ENCODE measurements at places on chromosomes 3 and 15. TPM values are rescaled to one million over a fixed set of nuclear protein-coding genes. Genes with fewer than 3 reads are reported as not detected.

DNA sequence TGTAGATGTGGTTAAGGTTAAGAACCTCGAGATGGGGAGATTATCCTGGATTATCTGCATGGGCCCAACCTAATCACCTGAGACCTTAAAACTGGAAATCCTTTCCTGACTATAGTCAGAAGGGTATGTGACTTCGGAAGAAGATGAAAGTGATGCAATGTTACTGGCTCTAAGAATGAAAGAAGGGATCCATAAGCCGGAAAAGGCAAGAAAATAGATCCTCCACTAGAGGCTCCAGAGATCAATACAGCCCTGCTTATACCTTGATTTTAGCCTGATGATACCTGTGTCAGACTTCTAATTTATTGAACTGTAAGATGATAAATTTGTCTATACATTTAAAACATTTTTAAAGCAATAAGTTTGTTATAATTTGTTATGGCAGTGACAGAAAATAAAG lies 21.5 kb upstream of the GASK1A start:
- H3K27me3 ChIP-seq: peaks cover 6% of the 10 kb centered on the region
- DNase-seq: no peak
- H3K4me3 ChIP-seq: no peak overlapping the region
- no peaks in the 10 kb centered on the region for H3K4me1 ChIP-seq
- no peak overlapping the region for H3K27ac ChIP-seq

DNA sequence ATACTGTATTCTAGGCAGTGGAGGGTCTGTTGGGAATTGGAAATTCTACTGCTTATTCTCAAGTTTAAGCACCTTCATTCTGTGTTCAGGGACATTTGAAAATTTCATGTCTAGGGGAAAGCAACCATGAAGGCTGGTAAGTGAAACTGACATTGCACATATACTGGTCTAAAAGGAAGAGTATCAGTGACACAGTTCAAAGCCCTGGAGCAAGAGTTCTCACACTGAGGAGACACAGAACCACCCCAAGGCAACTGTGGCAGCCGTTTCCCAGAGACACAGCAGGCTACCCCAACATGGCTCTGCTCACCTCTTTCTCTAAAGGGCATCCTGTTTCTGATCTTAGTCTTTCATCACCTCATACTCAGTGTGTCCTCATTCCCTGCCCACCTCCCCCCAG lies 67.5 kb downstream of the KCNMB2 start:
- H3K27ac ChIP-seq: no peak overlapping the region
- no peaks in the 10 kb centered on the region for H3K36me3 ChIP-seq
- no peak overlapping the region for H3K4me3 ChIP-seq
- H3K27me3 ChIP-seq: peaks cover 7% of the 10 kb centered on the region

DNA sequence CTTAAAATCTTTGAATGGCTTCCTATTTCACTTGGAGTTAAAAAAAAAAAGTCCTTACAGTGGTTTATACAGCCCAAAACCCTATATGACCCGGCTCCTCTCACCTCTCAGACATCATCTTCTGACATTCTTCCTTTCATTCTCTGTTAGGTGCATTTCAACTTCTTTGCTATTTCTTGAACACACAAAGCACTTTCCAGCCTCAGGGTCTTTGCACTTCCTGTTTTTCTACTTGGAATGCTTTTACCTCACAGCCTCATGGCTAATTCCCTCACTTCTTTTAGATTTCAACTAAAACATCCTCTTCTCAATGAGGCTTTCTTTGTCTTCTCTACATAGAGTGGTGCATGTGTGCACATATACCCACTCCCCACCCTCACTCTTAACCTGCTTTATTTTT lies 91.0 kb upstream of the MB21D2 start:
- H3K36me3 ChIP-seq: peaks cover 1% of the 10 kb centered on the region
- no peaks in the 10 kb centered on the region for H3K4me1 ChIP-seq
- peaks cover 3% of the 10 kb centered on the region for H3K27me3 ChIP-seq
- H3K27ac ChIP-seq: no peak overlapping the region
- H3K4me3 ChIP-seq: no peak overlapping the region

DNA sequence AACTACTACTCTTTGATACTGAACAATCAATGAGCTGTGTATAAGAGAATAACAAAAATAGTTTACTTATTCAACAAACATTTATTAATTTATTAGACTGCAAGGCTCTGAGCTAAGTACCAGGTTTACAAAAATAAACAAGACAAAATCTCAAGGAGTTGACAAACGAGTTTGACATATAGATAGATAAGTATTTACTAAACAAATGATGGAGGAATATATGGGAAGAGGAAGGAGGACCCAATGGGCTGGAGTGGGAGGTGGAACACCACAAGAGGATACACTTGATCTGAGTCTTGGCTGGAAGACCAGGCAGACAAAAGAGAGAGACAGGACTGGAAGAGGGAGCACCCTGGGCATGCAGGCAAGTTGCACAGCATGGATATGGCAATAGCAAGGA lies 47.5 kb upstream of the FSIP1 start:
- DNase-seq: no peak
- no peak overlapping the region for H3K27ac ChIP-seq
- H3K4me1 ChIP-seq: no peaks in the 10 kb centered on the region
- no peaks in the 10 kb centered on the region for H3K36me3 ChIP-seq
- H3K4me3 ChIP-seq: no peak overlapping the region
- H3K27me3 ChIP-seq: peaks cover 6% of the 10 kb centered on the region

GRCh38 chr15:74800559-74801094 lies 12.0 kb upstream of the LMAN1L start:
- no peaks in the 10 kb centered on the region for H3K27me3 ChIP-seq
- peaks cover 9% of the 10 kb centered on the region for H3K36me3 ChIP-seq
- no peak overlapping the region for H3K4me3 ChIP-seq
- H3K4me1 ChIP-seq: no peaks in the 10 kb centered on the region

DNA sequence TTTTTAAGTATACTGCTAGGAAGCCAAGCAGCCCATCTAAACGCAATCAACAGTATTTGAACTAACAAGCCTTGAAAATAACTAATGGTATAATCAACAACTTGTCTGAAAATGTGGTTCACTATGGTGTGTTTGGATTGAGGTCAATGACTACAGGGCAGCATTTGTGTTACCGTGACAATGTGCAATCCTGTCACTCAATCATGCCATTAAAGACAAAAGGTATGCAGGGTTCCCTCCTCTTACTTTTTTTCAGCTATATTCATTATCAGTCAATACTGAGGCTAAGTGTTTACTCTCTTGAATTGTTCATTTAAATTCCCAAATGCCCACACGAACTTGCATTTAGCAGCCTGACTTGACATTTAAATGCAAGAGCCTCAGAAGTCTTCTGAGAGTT lies 1099.3 kb upstream of the EPHA6 start:
- H3K4me1 ChIP-seq: peaks cover 17% of the 10 kb centered on the region
- H3K36me3 ChIP-seq: no peaks in the 10 kb centered on the region
- DNase-seq: no peak

- no peaks in the 10 kb centered on the region for H3K27me3 ChIP-seq
- no peak overlapping the region for H3K4me3 ChIP-seq
- peaks cover 5% of the 10 kb centered on the region for H3K4me1 ChIP-seq
- no peak overlapping the region for H3K27ac ChIP-seq
- H3K36me3 ChIP-seq: peaks cover 18% of the 10 kb centered on the region
- peak; percentile 60 for DNase-seq
Measured at GRCh38 chr15:101641129-101641764, 10.9 kb downstream of the TM2D3 start.

DNA sequence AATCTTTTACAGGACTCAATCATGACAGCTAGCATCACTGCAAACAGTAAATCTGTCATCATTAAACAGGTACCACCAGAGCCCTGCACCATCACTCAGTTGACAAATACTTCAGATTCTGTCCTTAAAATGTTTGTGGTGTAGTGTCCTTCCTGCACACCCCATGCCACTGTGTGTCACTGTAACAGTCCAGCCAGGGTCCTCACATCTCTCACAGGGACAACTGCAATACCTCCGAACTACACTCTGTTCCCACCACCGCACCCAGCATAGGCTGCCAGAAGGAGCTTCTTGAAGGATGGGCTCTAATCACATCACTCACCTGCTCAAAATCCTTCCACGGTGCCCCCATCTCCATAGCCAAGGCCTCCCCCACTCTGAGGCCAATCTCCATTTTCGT lies 90.2 kb upstream of the FGF12 start:
- H3K4me1 ChIP-seq: peaks cover 32% of the 10 kb centered on the region
- H3K4me3 ChIP-seq: no peak overlapping the region
- no peak overlapping the region for H3K27ac ChIP-seq

DNA sequence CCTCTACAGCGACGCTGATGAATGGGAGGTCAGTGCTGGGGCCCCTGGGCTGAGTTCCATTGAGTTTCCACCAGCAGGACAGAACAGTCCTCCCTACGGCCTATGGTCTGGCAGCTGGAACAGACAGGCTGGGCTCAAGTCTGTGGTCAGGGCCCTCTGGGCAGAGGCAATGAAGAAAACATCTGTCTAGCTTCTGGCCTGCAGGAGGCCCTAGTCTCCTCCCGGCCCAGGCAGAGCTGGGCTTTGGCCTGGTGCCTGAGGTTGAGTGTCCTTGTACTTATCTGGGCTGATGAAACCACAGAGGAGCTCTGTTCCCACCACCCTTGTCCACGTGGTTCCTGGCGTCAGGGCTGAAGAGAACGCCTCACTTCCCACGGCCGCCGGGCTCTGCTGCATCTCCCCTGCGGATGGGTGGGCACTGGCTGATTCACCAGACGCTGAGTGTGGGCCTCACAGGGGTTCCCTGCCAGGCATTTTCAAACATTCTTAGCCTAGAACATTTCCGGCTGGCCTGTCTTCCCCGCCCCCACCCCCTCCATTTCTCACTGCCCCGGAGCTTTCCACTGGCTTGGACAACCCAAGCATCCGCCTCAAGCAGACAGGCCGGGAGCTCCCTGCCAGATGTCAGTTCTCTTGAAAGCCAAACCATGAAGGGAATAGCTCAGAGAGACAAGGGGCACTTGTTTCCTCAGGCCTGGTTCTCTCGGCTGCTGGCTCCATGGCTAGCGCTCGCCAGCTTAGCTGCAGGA lies 20.3 kb downstream of the PPCDC start:
- no peaks in the 10 kb centered on the region for H3K27me3 ChIP-seq
- DNase-seq: no peak
- no peak overlapping the region for H3K4me3 ChIP-seq
- peaks cover 3% of the 10 kb centered on the region for H3K36me3 ChIP-seq

DNA sequence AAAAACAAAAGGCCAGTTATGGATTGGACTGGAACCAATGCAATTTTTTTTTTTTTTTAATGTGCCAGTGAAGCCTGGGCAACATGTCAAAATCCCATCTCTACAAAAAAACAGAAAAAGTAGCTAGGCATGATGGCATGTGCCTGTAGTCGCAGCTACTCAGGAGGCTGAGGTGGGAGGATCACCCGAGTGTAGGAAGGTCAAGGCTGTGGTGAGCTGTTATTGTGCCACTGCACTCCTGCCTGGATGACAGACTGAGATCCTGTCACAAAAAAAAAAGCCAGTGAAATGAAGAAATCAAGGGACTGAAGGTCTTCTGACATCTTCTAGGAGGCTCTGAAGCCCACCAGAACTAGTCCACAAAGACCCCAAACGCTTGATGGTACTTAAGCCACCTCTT lies 101.2 kb downstream of the IQSEC1 start:
- H3K36me3 ChIP-seq: no peaks in the 10 kb centered on the region
- H3K4me3 ChIP-seq: no peak overlapping the region
- DNase-seq: no peak
- H3K4me1 ChIP-seq: peaks cover 5% of the 10 kb centered on the region
- H3K27me3 ChIP-seq: peaks cover 33% of the 10 kb centered on the region

DNA sequence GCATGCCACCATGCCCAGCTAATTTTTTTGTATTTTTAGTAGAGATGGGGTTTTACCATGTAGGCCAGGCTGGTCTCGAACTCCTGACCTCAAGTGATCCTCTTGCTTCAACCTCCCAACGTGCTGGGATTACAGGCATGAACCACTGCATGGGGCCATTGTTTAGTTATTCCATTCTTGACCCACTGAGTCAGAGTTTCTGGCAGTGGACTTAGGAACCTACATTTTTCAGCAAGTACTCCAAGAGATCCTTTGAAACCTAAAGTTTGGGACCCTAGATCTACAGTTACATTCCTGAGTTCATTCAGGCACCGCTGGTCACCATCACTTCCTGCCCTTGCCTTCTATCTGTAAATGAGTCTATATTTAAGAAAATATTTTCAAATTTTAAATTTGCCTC lies 1.4 kb upstream of the TNFSF10 start:
- peaks cover 8% of the 10 kb centered on the region for H3K4me1 ChIP-seq
- H3K27ac ChIP-seq: no peak overlapping the region
- H3K36me3 ChIP-seq: no peaks in the 10 kb centered on the region

- no peak overlapping the region for H3K27ac ChIP-seq
- peak overlapping the region; percentile 59 for H3K4me3 ChIP-seq
- H3K27me3 ChIP-seq: peaks cover 70% of the 10 kb centered on the region
- peak; percentile 16 for DNase-seq
- no peaks in the 10 kb centered on the region for H3K36me3 ChIP-seq
Measured at GRCh38 chr3:26624209-26624765, 1.7 kb downstream of the LRRC3B start.

Gene PRSS50
- 1.9 TPM for total RNA-seq

Gene ZDHHC23
- total RNA-seq: 15.4 TPM

Gene SH3GL3
- 1.2 TPM for total RNA-seq

Gene DAZL
- not detected for total RNA-seq

Data from progenitor cell of endocrine pancreas (in vitro differentiated cells).